ENCODE measurements at places on chromosomes 4 and X.
A peak's percentile ranks its signal among the peaks of the same experiment; 100 is the strongest.

DNA sequence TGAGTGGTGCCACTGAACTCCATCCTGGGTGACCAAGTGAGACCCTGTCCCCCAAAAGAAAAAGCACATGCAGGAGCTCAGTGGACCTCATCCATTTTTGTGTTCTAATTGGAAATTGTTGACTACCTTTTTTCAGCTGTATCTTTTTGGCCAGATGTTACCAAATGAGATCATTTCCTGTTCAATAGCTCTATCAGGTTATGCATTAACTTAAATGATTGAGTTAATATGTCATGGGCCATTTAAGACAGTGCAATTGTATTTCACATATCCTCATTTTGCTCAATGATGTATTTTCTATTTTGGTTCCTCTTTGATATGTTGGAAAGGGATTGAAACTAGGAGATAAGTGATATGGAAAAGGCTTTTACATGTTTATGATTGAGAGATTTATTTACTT, 26.2 kb upstream of the RHOH start:
- DNase-seq = no peak

DNA sequence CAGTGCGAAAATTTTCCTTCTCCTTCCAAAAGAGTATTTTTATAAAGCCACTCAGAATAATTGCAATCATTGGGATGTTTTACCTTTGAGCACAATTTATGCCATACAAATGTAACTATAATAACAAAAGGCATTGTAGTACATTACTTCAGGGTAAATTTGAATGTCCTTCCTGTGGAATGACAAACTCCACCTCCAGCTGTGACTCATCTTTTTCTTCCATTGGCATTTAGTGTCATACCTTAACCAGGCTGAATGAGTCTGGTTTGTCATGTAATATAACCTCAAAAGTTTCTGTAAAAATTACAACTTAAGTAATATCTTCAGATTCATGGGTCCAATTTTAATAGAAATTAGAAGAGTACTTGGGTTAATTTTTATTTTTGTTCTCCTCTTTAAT, 93.3 kb downstream of the TMEM47 start:
- DNase-seq = no peak

DNA sequence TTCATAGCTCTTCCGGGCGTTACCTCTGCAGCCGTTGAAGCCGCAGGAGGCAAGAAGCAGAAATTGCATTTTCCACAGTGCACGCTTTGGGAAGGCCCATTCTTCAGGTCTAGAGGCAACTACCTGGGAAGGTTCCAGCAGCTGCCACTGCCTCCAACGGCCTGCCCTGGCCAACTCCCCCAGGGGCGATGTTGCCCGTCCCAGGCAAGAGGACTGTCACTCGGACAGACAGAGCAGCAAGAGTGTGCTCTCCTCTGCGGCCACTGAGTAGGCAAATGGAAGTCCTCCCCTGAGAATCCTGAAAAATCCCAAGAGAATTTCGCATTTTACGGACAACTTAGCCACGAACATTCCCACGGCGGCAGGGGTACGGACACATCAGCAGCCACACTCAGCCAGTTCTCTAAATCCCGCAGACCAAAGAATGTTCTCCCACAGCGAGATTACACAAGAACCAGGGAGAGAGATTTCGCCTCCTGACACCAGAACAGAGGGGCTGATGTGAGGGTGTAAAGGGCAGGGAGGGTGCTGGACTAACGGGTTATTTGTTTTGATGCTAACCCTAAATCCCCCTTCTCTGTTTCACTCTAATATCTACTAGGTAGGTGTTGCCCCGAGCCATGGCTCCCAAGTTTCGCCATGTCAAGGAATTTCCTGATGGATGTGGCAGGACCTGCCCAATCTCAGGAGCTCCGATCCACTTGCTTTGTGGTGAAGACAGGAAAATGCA, 63.8 kb downstream of the SEPSECS start:
- no peak for DNase-seq

- DNase-seq = no peak
Observed at GRCh38 chr4:2290488-2290887, 28.6 kb upstream of the MXD4 start.

GRCh38 chr4:112312610-112313239, 15.6 kb downstream of the ALPK1 start:
- no peak for DNase-seq

DNA sequence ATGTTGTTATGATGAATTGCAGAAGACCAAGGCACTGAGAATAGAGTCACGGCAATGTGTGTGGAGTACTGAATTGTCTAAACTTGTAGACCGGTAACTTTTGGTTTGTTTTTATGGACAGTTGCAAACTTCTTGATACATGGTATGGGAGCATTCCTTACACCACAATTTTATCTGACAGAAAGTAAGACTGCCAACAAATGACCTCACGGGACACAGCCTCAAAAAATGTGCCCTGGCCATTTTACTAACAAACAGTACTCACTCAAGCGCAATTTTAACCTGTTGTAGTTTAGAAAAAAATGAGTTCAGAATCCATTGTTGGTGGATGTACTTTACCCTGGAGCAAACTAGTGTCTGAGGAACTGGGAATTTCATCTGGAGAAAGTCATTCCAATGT, 321.2 kb downstream of the CAMK2D start:
- DNase-seq = no peak

DNA sequence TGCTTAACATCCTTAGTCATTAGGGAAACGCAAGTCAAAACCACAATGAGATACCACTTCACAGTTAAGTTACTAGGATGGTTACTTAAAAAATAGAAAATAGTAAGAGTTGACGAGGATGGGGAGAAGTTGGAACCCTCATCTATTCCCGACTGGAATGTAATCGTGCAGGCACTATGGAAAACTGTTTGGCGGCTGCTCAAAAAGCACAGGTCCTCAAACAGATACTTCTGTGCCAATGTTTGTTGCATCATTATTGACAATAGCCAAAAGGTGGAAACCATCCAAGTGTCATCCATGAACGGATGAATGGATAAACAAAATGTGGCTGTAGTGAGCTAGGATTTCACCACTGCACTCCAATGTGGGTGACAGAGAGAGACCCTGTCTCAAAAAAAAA, 11.7 kb downstream of the CTAG1B start:
- no peak for DNase-seq

- DNase-seq = peak; percentile 47
Observed at GRCh38 chr4:163544407-163545038, 50.0 kb downstream of the TMA16 start.

GRCh38 chr4:173386751-173387150, 12.2 kb downstream of the SCRG1 start:
- DNase-seq = no peak

DNA sequence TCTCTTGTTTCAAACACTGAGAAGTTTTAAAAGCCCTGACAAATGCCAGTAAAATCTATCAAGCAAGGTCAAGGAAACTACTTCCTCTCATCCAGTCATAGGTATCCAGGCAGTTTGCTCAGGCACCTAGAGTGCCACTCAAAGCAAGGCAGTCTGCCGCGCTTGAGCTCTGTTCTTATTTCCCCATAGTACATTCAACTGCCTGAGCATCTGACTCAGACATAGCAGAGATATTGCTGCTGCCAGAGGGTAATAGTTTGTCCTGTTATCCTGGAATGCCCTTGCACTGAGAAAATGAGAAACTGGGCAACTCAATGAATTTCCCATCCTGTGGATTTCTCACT, 16.1 kb upstream of the ATP8A1 start:
- DNase-seq = no peak

- no peak for DNase-seq
Observed at GRCh38 chr4:110134269-110134869, 64.0 kb downstream of the ELOVL6 start.

- no peak for DNase-seq
Observed at GRCh38 chrX:150602296-150602695, 33.9 kb downstream of the MTM1 start.

DNA sequence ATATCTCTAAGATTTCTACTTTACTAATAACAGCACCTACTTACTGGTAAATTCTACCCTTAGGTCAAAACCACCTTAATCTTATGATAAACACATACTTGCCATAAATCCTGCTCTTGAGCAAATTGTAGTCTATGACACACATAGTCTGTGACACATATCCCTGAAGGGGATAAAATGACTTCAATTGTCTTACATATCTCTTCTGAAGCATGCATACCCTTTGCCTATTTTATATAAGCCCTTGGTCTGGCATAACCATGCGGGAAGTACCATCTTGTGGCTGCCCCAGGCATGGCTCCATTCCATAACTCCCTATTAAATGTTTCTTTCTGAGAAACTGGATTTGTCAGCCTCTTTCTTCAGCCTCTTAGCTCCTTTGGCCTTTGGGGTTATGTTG, 248.9 kb downstream of the SLC7A11 start:
- DNase-seq = no peak

- DNase-seq = peak; percentile 80
Observed at GRCh38 chr4:109560687-109561461, 828 bp downstream of the MCUB start.

Measured in CD4-positive, alpha-beta memory T cell (primary cell).